Activated CD4-positive, alpha-beta T cell treated with anti-CD3 and anti-CD28 coated beads for 36 hours (primary cell): ENCODE measurements at places on chromosomes 6 and 20.
A peak's percentile ranks its signal among the peaks of the same experiment; 100 is the strongest.

DNA sequence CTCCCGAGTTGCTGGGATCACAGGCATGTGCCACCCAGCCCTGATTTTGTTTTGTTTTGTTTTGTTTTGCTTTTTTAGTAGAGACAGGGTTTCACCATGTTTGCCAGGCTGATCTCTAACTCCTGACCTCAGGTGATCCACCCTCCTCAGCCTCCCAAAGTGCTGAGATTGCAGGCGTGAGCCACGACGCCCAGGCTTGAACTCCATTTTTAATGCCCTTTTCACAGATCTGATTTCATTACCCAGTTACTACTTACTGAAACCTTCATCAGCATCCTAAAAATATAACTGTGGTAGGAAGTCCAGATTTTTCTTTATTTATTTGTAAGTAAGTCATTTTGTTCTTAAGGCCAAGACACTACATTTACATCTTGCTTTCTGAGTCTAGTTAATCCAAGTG lies 64.0 kb downstream of the HDDC2 start:
- DNase-seq, result no peak

GRCh38 chr6:170024940-170025339 lies 265.9 kb downstream of the DLL1 start:
- DNase-seq, result no peak

DNA sequence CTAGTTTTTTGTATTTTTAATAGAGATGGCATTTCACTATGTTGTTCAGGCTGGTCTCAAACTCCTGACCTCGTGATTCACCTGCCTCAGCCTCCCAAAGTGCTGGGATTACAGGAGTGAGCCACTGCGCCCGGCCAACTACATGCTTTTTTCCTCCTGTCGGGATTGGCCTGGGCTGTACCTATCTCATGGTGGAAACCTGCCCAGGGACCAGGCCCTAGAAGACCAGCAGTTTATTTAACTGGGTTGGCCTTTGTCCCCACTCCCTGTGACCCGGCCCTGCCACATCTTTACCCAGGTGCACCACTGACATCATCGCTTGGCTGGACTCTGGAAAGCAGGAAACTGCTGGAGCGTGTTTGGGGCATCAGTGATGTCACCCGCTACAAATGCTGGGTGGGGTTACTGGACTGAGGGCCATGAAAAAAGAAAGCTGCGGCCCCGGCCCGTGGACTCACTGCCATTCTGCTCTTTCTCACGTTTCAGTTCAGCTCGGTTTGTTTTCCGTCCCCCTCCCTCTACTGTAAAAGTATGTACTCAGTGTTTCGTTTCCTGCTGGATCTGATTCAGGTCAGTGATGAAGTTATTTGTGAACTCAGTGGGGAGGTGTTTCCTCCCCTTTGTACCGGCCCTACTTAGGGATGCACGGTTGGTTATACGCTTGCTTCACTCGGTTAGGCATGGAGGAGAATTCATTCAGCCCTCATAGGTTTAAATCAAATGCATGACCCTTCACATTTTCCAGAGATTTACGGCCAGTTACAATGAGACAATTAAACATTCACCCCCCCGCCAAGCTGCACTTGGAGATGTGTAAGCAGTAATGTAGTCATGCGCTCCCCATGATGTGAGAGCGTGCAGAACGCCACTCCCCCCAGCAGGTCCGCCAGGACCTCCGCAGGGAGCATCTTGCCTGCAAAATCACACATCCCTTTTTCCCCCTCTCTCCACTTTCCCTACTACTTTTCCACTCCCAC lies 179.3 kb downstream of the MTHFD1L start:
- DNase-seq, result no peak

GRCh38 chr6:7685276-7685675 lies 40.6 kb upstream of the BMP6 start:
- no peak for DNase-seq

GRCh38 chr6:56820060-56820459 lies 134.8 kb upstream of the BEND6 start:
- no peak for DNase-seq

DNA sequence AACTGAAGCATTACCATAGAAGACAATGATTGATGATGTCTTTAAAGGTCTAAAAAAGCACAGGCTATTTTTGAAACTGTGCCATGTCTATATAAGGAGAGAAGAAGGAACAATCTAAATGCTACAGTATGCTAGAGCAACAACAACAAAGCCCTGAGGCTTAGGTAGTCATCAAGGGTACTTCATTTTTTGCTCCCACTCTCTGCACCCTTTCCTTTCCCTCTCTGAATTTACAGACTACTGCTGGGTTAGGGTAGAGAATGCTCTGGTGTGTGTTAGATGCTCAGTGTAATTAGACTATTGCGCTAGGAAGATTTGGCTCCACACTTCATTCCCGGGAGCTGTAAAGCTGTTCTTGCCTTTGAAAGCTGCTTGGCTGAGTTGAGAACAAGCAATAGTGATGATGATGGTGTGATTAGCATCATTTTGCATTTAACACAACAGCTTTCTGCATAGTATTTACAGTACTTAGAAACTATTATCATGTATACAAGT lies 1262.5 kb upstream of the CITED2 start:
- DNase-seq, result no peak

- no peak for DNase-seq
Observed at GRCh38 chr20:39855799-39856198, 833.2 kb downstream of the MAFB start.

- DNase-seq, result no peak
Observed at GRCh38 chr6:43801495-43802181, 31.6 kb downstream of the VEGFA start.

DNA sequence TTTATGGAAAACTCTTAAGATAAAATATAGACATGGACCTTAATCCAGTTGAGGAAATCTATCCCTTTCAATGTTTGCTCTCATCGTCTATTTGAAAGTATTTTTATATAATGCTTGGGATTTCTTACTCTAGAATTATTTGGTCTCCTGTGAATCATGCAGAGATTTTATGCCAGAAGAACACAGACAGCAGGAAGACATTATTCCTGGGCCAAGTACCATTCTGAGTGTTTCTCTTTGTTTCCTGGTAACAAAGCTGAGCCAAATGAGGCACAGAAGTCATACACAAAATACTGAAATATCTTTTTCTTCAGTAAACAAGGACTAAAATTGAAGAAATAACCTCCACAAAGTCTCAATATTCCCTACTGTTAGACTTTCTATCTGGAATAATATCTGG lies 538.2 kb upstream of the EYS start:
- no peak for DNase-seq

DNA sequence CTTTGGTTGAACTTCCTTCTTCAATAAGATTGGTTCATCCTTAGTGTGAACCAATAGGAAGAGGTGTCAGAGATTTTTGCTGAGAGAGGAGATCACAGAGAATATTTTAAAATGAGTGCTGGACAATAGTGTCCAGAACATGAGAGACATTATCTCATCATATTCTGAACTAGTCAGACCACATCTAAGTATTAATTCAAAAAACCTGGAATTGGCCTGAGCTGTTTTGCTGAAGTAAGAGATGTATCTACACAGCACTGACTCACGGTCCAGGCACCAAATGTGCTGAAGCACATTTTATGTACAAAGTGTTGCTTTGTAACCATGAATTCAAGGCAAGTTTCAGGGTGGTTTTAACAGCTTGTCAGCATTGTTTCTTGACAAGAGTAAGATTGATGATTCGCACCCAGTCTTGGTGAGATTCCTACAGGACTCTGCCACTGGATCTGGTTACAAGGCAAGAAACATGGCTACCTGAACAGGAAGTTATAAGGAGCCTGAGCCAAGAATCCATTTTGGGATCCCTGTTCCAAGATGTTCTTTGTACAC lies 178.2 kb upstream of the HEY2 start:
- DNase-seq, result no peak

GRCh38 chr20:52681288-52681687 lies 290.9 kb upstream of the TSHZ2 start:
- no peak for DNase-seq

DNA sequence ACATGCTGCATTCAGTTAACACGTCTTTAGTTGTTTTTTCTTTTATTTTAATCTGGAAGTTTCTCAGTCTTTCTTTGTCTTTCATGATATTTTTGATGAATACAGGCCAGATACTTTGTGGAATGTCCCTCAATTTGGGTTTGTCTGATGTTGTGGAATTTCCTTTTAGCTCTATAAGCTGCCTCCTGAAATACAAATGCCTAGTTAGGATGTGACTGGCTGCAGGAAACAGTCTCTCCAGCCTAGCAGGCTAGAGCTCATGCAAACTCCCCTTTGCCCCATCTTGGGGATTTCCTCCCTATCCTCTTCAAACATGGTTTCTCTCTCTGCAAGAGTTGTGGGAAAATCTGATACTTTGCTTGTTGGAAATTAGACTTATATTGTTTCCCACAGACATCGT lies 89.3 kb upstream of the JAG1 start:
- no peak for DNase-seq

DNA sequence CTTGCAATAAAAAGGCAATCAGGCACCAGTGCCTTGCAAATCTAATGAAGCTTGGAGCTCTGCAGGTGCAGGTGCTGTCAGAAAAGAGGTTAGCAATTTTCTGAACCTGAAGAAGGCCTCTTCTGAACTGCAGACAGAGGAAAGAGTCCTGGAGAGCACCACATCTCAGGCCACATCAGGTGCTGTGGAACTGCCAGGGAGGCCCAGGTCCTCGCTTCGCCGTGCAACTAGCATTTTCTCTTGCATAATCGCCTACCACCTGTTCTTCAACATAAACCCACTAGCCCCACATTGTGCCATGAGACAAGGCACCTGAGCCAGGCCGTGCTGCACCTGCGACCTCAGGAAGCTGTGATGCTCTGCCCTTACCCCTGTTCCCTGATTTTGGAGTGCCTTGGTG lies 187.6 kb downstream of the DTNBP1 start:
- DNase-seq, result no peak

GRCh38 chr6:3383525-3383924 lies 73.3 kb downstream of the SLC22A23 start:
- no peak for DNase-seq

- peak; percentile 66 for DNase-seq
Observed at GRCh38 chr20:35093267-35093884, 769 bp upstream of the TRPC4AP start.

- no peak for DNase-seq
Observed at GRCh38 chr6:130766239-130767144, 60.7 kb upstream of the SMLR1 start.

DNA sequence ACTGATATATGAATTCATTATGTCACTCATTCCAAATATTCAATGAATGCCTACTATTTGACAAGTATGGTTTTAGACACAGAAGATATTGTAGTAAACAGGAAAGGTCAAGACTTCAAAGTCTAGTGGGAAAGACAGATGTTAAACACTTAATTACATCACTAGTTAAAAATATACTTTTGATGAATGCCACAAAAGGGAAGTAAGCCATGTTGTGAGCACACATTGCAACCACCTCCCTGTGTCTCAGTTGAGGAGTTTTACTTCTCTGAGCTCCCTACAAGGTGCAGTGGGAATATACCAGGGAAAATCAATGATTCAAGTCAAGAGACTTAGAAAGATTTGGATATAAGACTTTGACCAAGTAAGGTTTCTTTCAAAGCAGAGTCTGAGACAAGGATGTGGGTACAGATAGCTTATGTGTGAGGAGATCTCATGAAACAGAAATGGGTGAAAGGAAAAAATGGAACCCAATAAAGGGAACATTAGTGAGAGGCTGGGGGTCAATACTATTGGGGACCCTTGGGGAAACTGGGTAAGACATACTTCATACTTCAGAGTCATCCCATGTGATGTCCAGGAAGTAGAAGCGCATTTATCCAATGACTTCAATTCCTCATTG lies 503.7 kb downstream of the KIF16B start:
- no peak for DNase-seq

GRCh38 chr6:49551866-49552129 lies 1.3 kb downstream of the C6orf141 start:
- DNase-seq, result peak; percentile 19

GRCh38 chr20:59322585-59323454 lies 22.4 kb downstream of the EDN3 start:
- no peak for DNase-seq

DNA sequence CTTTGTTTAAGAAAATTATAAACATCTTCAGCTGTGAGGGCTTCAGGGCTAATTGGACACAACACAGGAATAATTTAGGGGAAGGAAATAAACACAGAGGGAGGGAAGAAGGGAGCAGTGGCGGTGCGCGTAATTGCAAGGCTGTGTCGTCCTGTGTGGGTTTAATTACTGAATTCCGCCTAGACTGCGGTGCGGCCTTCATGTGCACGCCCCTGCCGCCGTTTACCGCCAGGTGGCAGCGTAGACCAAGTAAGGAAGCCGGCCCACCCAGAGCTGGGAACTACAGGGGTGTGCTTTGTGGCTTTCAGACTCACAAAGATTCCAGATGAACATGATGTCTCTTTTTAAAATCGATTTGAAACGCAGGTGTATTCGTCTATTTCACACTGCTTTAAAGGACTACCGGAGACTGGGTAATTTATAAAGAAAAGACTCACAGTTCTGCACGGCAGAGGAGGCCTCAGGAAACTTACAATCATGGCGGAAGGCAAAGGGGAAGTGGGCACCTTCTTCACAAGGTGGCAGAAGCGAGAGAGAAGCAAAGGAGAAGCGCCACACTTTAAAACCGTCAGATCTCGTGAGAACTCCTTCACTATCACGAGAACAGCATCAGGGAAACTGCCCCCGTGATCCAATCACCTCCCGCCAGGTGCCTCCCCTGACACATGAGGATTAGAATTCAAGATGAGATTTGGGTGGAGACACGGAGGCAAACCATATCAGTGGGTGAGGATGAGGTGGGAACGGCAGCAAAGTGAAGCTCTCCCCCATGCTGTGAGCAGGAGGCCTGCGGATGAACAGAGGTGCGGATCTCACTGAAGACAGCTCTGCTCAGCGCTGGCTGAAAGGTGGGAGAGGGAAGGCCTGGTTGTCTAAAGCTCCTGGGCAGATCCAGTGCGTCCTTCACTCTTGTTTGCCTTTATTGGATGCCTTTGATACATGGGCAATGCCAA lies 222.0 kb upstream of the PDE10A start:
- peak; percentile 85 for DNase-seq

DNA sequence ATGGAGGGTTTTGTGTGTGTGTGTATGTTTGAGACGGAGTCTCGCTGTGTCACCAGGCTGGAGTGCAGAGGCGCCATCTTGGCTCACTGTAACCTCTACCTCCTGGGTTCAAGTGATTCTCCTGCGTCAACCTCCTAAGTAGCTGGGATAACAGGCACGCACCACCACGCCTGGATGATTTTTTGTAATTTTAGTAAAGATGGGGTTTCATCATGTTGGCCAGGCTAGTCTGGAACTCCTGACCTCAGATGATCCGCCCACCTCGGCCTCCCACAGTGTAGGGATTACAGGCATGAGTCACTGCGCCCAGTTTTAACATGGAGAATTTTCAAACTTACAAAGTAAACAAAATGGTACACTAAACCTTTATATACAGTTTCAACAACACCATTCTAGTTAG lies 22.8 kb downstream of the AMD1 start:
- DNase-seq, result no peak

DNA sequence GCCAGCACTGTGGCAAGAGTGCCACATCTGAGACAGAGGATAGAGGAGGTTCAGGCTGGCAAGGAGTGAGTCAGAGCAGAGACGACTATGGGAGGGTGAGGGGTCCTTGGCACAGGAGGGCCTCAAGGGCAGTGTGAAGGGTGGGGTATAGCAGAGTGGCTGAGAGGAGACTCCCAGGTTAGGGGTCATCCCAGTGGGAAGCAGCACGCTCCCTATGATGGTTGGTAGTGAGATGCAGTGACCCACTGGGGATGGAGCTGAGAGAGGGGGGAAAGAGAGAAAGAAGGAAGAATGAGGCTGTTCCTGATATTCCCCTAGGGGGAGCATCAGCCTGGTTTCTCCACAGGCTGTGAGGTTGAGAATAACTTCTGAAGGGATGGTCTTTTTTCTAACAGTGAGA lies 97.3 kb downstream of the INSM1 start:
- no peak for DNase-seq

GRCh38 chr6:36969240-36969691 lies 14.7 kb downstream of the PI16 start:
- DNase-seq, result no peak

GRCh38 chr20:10954908-10955580 lies 281.2 kb upstream of the JAG1 start:
- no peak for DNase-seq
